KBM-7 (cell line): ENCODE measurements at places on chromosomes 12 and 14.

- DNase-seq, result no peak
Observed at GRCh38 chr12:39505023-39505422, 62.1 kb upstream of the KIF21A start.

GRCh38 chr12:130715998-130716968 lies at the start of gene RIMBP2:
Gene RIMBP2, minus strand, starts transcription at chr12:130716299. Its CDS starts 237,286 bp downstream, at chr12:130479013.
- DNase-seq, result no peak

DNA sequence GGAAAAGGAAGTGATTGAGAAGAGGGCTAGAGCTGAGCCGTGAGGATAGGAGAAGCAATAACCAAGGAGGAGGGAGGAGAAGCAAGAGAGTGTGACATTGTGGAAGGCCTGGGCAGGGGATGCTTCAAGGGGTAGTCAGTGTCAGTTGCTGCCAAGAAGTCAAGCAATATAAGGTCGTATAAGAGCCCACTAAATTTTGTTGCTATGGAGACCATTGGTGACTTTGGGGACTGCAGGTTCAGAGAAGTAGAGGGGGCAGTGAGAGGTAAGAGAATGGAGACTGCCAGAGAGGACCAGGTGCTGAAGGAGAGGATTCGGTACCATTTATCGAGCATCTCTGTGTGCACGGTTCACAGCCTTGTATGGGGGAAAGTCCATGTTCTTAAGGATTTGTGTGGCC lies 3.1 kb upstream of the ATXN3 start:
- DNase-seq, result no peak

GRCh38 chr12:121530600-121531355 lies 50.0 kb downstream of the KDM2B start:
- peak; percentile 82 for DNase-seq

- DNase-seq, result no peak
Observed at GRCh38 chr12:68798882-68799234, 9.1 kb upstream of the MDM2 start.

DNA sequence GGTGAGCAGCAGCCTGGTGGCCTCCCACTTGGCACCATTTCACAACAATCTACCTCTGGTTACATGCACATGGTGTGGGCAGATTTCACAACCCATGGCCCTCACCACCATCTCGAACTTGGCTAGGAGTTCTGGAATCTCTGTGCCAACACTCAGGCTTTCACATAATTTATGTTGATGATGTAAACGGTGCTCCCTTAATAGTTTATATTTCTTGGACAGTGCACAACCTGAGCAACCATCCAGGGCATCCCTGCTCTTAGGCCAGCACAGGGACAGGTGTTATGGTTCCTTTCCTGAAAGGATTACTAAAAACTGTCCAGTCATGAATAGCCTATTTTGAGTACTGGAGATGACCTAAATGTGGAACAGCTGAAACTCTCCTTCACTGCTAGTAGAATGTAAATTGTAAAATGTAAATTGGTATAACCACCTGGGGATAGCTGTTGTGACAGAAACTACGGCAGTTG lies 28.6 kb downstream of the ABCB9 start:
- DNase-seq, result no peak

GRCh38 chr14:23544511-23545447 lies 6.8 kb downstream of the ZFHX2 start:
- no peak for DNase-seq

GRCh38 chr12:38825006-38825405 lies 80.4 kb downstream of the CPNE8 start:
- DNase-seq, result no peak
